Fibroblast of the aortic adventitia (primary cell): ENCODE measurements at places on chromosomes 2 and 18. TPM values are rescaled to one million over a fixed set of nuclear protein-coding genes. Genes with fewer than 3 reads are reported as not detected.

Gene GLB1L
- 10.5 and 15.9 TPM in 2 replicates for total RNA-seq

Gene CFC1
- not detected in 2 replicates for total RNA-seq

Gene ONECUT2
- under 0.01 TPM in 2 replicates for total RNA-seq

Gene TMEM37
- total RNA-seq = not detected in 2 replicates

Gene KCNJ13
- total RNA-seq = not detected in 2 replicates

Gene KCNG2
- not detected in 2 replicates for total RNA-seq

Gene SRD5A2
- 0.09 TPM in 1 of 2 replicates, not detected in the other for total RNA-seq

Gene CCDC141
- 1.8 and 2.7 TPM in 2 replicates for total RNA-seq

Gene GALNT14
- total RNA-seq = 0.72 TPM in 1 of 2 replicates, not detected in the other

Gene ST8SIA5
- total RNA-seq = 0.90 TPM in 1 of 2 replicates, not detected in the other

Gene BCL11A
- total RNA-seq = 0.09 TPM in 1 of 2 replicates, not detected in the other

Gene UGT1A3
- not detected in 2 replicates for total RNA-seq

Gene NDC80
- total RNA-seq = 5.0 and 43.5 TPM in 2 replicates

Gene SFT2D3
- 3.5 and 7.0 TPM in 2 replicates for total RNA-seq

Gene ACTG2
- total RNA-seq = 2.4 TPM in 1 of 2 replicates, not detected in the other

Gene SCN9A
- 14.0 and 22.9 TPM in 2 replicates for total RNA-seq

Gene GTF3C2
- 27.2 and 33.4 TPM in 2 replicates for total RNA-seq

Gene MEP1B
- total RNA-seq = not detected in 2 replicates

Gene REG1B
- not detected in 2 replicates for total RNA-seq

Gene TUBA3E
- not detected in 2 replicates for total RNA-seq
